Prostate gland (tissue), 2 donors: ENCODE measurements at places on chromosomes 5 and 9. TPM values are rescaled to one million over a fixed set of nuclear protein-coding genes. Genes with fewer than 3 reads are reported as not detected.
A peak's percentile ranks its signal among the peaks of the same experiment; 100 is the strongest.

GRCh38 chr5:133910571-133910970 is 57.9 kb downstream of the C5orf15 start:
- H3K36me3 ChIP-seq = no peaks in the 10 kb centered on the region
- H3K27ac ChIP-seq = no peak overlapping the region
- H3K27me3 ChIP-seq = no peaks in the 10 kb centered on the region
- no peaks in the 10 kb centered on the region for H3K4me1 ChIP-seq

GRCh38 chr9:107153336-107153735 is 129.7 kb upstream of the RAD23B start:
- no peak for DNase-seq
- H3K36me3 ChIP-seq = no peaks in the 10 kb centered on the region
- no peaks in the 10 kb centered on the region for H3K4me1 ChIP-seq
- H3K27ac ChIP-seq = no peak overlapping the region

- H3K27me3 ChIP-seq = no peaks in the 10 kb centered on the region
- H3K4me1 ChIP-seq = no peaks in the 10 kb centered on the region
- DNase-seq = no peak
- no peak overlapping the region for H3K4me3 ChIP-seq
Measured at GRCh38 chr5:126044931-126045565, 378.2 kb upstream of the GRAMD2B start.

DNA sequence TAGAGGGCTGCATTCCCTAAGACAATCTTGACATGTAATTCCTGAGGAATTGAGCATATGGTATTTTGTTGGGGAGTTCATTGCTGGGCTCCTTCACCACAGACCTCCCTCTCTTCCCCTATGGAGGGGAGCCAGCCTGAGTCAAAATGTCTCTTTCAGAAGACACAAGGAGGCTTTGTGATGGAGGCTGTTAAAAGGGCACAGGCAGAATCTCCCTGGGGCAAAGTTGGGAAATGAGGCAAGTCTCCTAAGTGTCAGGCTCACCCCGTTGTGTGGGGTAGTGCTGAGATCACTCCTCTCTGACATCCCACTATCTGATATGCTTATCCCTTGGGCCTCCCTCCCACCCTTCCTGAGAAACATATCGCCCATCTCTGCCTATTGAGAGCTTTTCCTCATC is 30.6 kb downstream of the GFRA3 start:
- DNase-seq = no peak
- no peak overlapping the region for H3K4me3 ChIP-seq
- H3K36me3 ChIP-seq = no peaks in the 10 kb centered on the region

DNA sequence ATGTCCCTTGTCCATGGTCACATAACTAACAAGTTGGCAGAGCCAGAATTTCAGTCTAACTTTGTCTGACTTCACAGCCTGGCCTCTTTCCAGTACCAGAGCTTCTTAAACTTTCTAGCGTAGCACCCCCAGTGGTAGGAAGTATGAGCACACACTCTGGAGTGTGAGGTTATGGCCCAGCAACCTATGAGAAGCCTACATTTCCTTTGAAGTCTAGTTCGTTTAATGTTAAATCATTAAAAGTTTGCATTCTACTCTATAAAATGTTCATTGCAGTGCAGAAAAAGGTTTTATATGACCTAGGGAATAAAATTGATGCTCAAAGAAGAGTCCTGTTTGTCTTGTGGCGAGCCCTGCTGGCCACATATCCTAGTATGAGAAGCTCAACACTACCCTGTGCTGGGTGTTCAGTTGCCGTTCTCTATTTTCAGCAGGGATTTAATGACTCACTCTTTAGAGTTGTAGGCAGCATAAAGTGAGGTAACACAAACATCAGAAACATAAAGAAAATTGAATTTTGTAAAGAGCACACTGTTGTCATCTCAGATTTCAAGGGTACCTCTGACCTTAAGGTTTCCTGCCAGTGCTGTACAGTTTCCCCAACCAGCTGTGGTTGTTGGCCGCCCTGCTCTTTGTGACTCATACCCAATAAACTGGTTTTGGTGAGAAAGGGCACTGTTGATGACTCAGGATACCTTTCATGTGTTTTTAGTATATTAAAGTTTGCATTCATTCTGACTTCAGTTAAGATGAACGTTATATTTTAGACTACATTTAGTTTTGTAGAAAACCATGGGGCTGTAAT is 14.3 kb downstream of the MCCC2 start:
- no peaks in the 10 kb centered on the region for H3K27me3 ChIP-seq
- peak; percentile 60 for DNase-seq
- peak overlapping the region; percentile 6 for H3K27ac ChIP-seq

- peak within 1 kb of the TSS; percentile 92 for H3K27ac ChIP-seq
- peak; percentile 70 for DNase-seq
- H3K27me3 ChIP-seq = no peaks in the 10 kb centered on the region
- H3K4me1 ChIP-seq = no peaks in the 10 kb centered on the region
Measured at GRCh38 chr5:132369474-132370180, at the start of gene SLC22A5. SLC22A5 (plus strand) TSS chr5:132369710; CDS start chr5:132369973, 263 bp downstream.

DNA sequence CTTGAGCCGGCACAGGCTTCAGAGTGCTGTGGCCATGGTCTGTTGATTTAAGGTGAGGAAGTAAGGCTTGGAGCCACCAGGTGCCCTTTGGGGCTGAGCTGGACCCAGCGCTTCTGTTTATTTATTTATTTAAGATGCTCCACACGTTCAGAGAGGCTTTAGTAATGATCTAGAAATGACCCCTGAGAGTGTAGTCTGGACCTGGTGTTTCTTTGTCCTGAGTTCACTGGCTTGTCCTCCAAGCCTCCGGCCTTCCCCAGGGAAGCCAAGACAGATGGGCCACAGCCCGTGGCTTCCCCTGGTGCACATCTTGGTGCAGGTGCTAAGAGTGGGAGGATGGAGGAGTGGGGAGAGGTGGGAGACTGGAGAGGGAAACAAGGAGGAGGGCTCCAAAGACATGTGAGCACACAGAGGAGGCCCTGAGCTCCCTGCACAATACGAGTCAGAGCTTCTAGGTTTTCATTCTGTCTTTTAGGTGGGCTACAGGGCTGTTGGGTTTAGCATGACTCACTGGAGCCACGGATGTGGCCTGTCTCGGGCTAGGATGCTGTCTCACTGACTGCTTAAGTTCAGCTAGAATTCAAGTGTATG is 56.9 kb downstream of the AHRR start:
- no peak overlapping the region for H3K4me3 ChIP-seq
- H3K36me3 ChIP-seq = no peaks in the 10 kb centered on the region
- DNase-seq = no peak

DNA sequence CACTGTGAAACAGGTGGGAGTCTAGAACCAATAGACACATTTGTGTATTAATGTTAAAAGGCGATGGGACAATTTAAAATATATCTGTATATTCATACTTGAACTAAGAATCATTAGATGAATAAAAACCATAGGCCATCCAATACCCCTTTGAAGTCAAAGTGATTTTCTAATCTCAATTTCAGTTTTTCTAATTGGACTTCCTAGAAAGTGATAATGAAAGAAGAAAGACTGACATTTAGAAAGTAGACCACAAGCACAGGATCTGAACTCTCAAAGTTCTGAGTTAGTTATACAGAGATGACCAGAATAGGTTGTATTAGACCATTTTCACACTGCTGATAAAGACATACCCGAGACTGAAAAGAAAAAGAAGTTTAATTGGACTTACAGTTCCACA is 412.8 kb upstream of the PIK3R1 start:
- H3K27me3 ChIP-seq = no peaks in the 10 kb centered on the region
- no peak overlapping the region for H3K27ac ChIP-seq
- no peaks in the 10 kb centered on the region for H3K36me3 ChIP-seq
- no peak overlapping the region for H3K4me3 ChIP-seq
- no peaks in the 10 kb centered on the region for H3K4me1 ChIP-seq

DNA sequence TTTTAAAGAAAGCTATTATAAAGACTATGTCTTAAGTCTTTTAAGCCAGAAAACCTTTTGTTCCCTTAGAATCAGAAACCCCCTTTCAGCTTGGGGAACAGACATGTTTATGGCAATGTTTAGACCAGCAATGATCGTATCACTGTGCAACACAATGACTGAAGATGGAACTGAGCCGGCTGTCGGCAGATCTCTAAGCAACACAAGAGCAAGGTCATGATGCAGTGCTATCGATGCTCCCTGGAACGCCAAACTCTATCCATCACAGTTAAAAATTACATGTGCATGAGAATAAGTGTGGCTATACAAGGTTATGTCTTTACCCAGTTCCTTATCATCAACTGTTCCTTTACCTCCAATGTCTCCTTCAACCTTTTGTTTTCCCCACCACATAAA is 1.8 kb upstream of the RNF44 start:
- H3K27ac ChIP-seq = no peak overlapping the region

DNA sequence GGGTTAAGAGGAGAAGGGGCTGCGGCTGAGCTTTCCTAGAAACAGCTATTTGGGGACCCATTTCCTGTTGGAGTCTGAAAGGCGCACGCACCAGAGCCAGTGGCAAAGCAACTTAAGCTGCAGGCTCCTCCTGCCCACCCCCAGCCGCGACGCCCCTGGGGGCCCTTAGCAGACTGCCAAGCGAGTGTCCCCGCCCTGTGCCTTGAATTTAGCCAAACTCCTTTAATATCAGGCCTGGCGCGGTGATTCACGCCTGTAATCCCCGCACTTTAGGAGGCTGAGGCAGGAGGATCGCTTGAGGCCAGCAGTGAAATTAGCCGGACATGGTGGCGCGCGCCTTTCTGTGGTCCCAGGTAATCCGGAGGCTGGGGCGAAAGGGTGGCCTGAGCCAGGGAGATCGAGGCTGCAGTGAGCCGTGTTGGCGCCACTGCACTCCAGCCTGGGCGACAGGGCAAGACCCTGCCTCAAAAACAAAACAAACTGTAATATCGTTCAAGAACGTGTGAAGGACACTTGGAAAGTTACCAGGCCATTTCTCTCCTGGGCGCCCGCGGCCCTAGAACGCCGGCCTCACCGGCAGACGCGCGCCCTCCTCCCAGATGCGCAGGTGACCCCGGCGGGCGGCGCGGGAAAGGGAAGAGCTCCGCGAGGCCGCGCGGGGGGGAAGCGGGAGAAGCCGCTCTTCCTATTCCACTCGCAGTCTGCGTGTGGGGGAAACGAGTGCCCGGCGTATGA is 1.0 kb upstream of the F2R start:
- H3K4me1 ChIP-seq = no peaks in the 10 kb centered on the region
- DNase-seq = no peak
- peak overlapping the region; percentile 68 for H3K27ac ChIP-seq
- H3K36me3 ChIP-seq = no peaks in the 10 kb centered on the region
- peak overlapping the region; percentile 62 for H3K4me3 ChIP-seq

DNA sequence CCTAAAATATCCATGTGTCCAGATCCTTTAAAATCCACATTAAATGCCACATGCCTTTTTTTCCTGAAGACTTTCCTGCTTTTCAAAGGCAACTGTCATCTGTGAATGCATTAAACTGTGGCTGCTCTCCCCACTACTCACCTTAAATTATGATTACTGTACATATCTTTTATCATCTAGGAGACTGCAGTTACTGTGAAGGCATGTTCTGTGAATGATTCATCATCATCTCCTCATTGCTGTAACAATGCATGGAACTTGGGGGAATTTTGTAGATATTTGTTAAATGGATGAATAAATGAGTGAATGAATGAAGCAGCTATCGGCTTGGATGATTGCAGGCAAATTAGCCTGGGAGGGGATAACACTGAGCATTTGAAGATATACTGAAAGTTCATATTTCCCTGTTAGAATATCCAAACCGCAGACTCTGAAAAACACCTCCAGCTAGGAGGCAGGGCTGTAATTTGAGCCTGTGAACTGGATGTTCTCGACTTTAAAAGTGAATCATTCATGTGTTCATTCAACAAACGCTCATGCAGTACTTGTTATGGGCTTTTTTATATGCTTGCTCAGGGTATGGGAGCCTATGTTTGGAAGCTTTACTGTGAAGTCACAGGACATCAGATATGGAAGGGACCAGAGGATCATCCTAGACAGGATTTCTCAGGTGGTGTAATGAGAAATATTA is 519.2 kb downstream of the KIF4B start:
- H3K4me1 ChIP-seq = no peaks in the 10 kb centered on the region
- no peaks in the 10 kb centered on the region for H3K36me3 ChIP-seq
- H3K4me3 ChIP-seq = no peak overlapping the region
- H3K27me3 ChIP-seq = no peaks in the 10 kb centered on the region
- H3K27ac ChIP-seq = no peak overlapping the region

GRCh38 chr5:158857976-158858375 is 241.7 kb downstream of the EBF1 start:
- no peak overlapping the region for H3K27ac ChIP-seq
- DNase-seq = no peak
- H3K27me3 ChIP-seq = no peaks in the 10 kb centered on the region
- no peaks in the 10 kb centered on the region for H3K4me1 ChIP-seq

DNA sequence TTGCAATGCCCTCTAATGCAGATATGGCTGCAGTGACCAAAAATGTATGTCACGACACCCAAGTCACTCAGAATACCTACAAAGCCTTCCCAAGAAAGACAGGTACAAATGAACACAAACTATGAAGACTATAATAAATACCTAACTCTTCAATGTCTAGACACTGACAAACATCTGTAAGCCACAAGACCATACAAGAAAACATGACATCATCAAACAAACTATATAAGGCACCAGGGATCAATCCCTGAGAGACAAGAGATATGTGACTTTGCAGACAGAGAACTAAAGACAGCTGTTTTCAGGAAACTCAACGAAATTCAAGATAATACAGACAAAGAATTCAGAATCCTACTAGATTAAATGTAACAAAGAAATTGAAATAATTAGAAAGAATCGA is 603.7 kb downstream of the CDH9 start:
- H3K4me3 ChIP-seq = no peak overlapping the region
- no peaks in the 10 kb centered on the region for H3K36me3 ChIP-seq
- no peaks in the 10 kb centered on the region for H3K4me1 ChIP-seq

DNA sequence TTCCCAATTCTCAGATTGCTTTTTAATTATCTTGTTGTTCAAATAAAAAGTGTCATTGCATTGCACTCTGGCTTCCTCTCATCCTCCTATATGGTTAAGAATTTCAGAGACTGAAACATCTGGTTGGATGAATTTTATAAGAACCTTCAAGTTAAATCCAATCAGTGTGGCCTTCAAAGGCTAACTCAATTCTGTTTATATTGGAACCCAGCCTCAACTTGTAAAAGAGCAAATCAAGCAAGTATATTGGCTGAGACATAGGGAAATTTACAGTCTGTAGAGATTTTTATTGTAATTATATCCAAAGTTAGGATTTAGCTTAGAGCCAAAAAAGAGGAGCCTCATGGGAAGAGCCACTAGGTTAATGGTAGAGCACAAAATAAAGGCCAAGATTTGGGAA is 159.9 kb upstream of the FER start:
- H3K4me3 ChIP-seq = no peak overlapping the region
- H3K27ac ChIP-seq = no peak overlapping the region
- H3K36me3 ChIP-seq = no peaks in the 10 kb centered on the region
- no peak for DNase-seq

GPX8 gene
- 16.0 TPM for total RNA-seq

SOX30 gene
- 14.4 TPM for total RNA-seq

PTCH1 gene
- 27.5 TPM for total RNA-seq

CDH10 gene
- total RNA-seq = 1.1 TPM

PPP3R2 gene
- total RNA-seq = not detected
